Activated B cell treated with CpG ODN at 0.5 μM for 24 hours (primary cell): ENCODE measurements at places on chromosomes 2 and 18. TPM values are rescaled to one million over a fixed set of nuclear protein-coding genes. Genes with fewer than 3 reads are reported as not detected.

VIT gene
- not detected in 2 replicates for total RNA-seq

ATP6V1C2 gene
- total RNA-seq = 3.3 and 3.5 TPM in 2 replicates

RPRD1A gene
- 40.7 and 47.6 TPM in 2 replicates for total RNA-seq

AKAIN1 gene
- total RNA-seq = not detected in 2 replicates

ACADL gene
- not detected in 2 replicates for total RNA-seq

ATP8B1 gene
- 0.42 and 0.69 TPM in 2 replicates for total RNA-seq

CYTIP gene
- total RNA-seq = 129 and 130 TPM in 2 replicates

CHN1 gene
- total RNA-seq = 0.61 and 0.80 TPM in 2 replicates

COL4A3 gene
- total RNA-seq = 15.5 and 18.3 TPM in 2 replicates

DES gene
- not detected in 2 replicates for total RNA-seq

HMSD gene
- total RNA-seq = 0.11 and 1.2 TPM in 2 replicates

TUBA3E gene
- total RNA-seq = not detected in 2 replicates

IL18R1 gene
- 1.7 and 2.2 TPM in 2 replicates for total RNA-seq

HOXD1 gene
- not detected in 2 replicates for total RNA-seq

PLEK gene
- total RNA-seq = 138 and 140 TPM in 2 replicates

FHL2 gene
- total RNA-seq = 0.16 and 0.27 TPM in 2 replicates

LCT gene
- not detected in 2 replicates for total RNA-seq

CSRNP3 gene
- total RNA-seq = not detected in 2 replicates

KCNG2 gene
- not detected in 2 replicates for total RNA-seq

DPYSL5 gene
- not detected in 2 replicates for total RNA-seq

M1AP gene
- not detected in 2 replicates for total RNA-seq

UGT1A10 gene
- not detected in 2 replicates for total RNA-seq

NCKAP5 gene
- not detected in 2 replicates for total RNA-seq

MLPH gene
- total RNA-seq = not detected in 2 replicates

COLEC12 gene
- total RNA-seq = 0.05 TPM in 1 of 2 replicates, not detected in the other

COL6A3 gene
- total RNA-seq = 0.02 and 0.05 TPM in 2 replicates

PAIP2B gene
- 3.7 and 4.0 TPM in 2 replicates for total RNA-seq

SP9 gene
- total RNA-seq = not detected in 2 replicates

FOXI3 gene
- not detected in 2 replicates for total RNA-seq

UGT1A9 gene
- not detected in 2 replicates for total RNA-seq

FRZB gene
- total RNA-seq = 0.22 TPM in 1 of 2 replicates, not detected in the other

PSMA8 gene
- total RNA-seq = 0.89 and 0.93 TPM in 2 replicates

LIMS2 gene
- 5.1 and 5.3 TPM in 2 replicates for total RNA-seq

XIRP2 gene
- not detected in 2 replicates for total RNA-seq

PRSS56 gene
- not detected in 2 replicates for total RNA-seq

MARCO gene
- total RNA-seq = not detected in 2 replicates

ST8SIA5 gene
- not detected in 2 replicates for total RNA-seq

AQP12A gene
- total RNA-seq = not detected in 2 replicates

PLA2R1 gene
- not detected in 2 replicates for total RNA-seq

SIX3 gene
- total RNA-seq = not detected in 2 replicates

SP140 gene
- total RNA-seq = 295 and 330 TPM in 2 replicates

GKN2 gene
- not detected in 2 replicates for total RNA-seq

SEPTIN10 gene
- total RNA-seq = 0.35 and 0.69 TPM in 2 replicates

GRB14 gene
- 0.71 TPM in 1 of 2 replicates, not detected in the other for total RNA-seq

FSHR gene
- total RNA-seq = not detected in 2 replicates

ZC3H6 gene
- 7.0 and 7.3 TPM in 2 replicates for total RNA-seq

MYO7B gene
- 3.0 and 3.4 TPM in 2 replicates for total RNA-seq

TFCP2L1 gene
- 0.05 and 0.13 TPM in 2 replicates for total RNA-seq

PPP4R1 gene
- 48.1 and 51.3 TPM in 2 replicates for total RNA-seq

GREB1 gene
- total RNA-seq = 0.42 and 0.69 TPM in 2 replicates

BABAM2 gene
- total RNA-seq = 51.9 and 55.6 TPM in 2 replicates

RPRM gene
- total RNA-seq = not detected in 2 replicates

SPC25 gene
- total RNA-seq = 0.18 and 0.95 TPM in 2 replicates

SH3RF3 gene
- 0.07 and 0.09 TPM in 2 replicates for total RNA-seq

INPP1 gene
- total RNA-seq = 4.2 and 4.8 TPM in 2 replicates

PRKRA gene
- total RNA-seq = 49.6 and 61.3 TPM in 2 replicates

DCDC2C gene
- total RNA-seq = not detected in 2 replicates
